ENCODE measurements at places on chromosomes 4 and X. TPM values are rescaled to one million over a fixed set of nuclear protein-coding genes. Genes with fewer than 3 reads are reported as not detected.

SLC10A3 gene
- total RNA-seq = 67.2 TPM

GRCh38 chr4:26330186-26330787 lies 9.5 kb downstream of the RBPJ start:
- DNase-seq = peak; percentile 72

DNA sequence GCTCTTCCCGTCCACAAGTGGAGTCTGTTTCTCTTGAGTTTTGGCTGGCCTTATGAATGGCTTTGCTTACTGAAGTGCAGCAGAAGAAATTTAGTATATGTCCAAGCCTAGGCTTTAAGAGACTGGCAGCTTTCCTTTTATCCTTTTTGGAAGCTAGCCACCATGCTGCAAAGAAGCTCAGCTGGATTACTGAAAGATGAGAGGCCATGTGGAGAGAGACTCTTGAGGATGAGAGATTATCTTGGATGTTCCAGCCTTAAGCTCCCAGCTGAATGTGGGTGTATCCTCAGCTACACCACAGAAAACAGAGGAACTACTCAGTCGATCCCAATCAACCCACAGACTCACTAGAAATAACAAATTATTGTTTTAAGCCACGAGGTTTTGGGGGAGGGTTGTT lies 12.5 kb downstream of the CCNG2 start:
- no peak for DNase-seq

GRCh38 chr4:10006601-10007435 lies 14.5 kb downstream of the SLC2A9 start:
- peak; percentile 88 for DNase-seq

GRCh38 chrX:4547213-4547836 lies 833.9 kb upstream of the PRKX start:
- peak; percentile 57 for DNase-seq

GRCh38 chr4:11179796-11180195 lies 248.9 kb downstream of the HS3ST1 start:
- DNase-seq = no peak

Measured in HT-29 (cell line).